Upper lobe of left lung (tissue), 6 donors: ENCODE measurements at places on chromosomes 16 and 17. TPM values are rescaled to one million over a fixed set of nuclear protein-coding genes. Genes with fewer than 3 reads are reported as not detected.
A peak's percentile ranks its signal among the peaks of the same experiment; 100 is the strongest.

- no peak for DNase-seq
These were observed 2.4 kb downstream of the ARHGDIA start for GRCh38 chr17:81868674-81869220.

The TBC1D3 gene
- not detected for total RNA-seq

The KRTAP29-1 gene
- not detected for total RNA-seq

The MON1B gene
- total RNA-seq: 41.2 TPM

The PFN1 gene
- 430 TPM for total RNA-seq

DNA sequence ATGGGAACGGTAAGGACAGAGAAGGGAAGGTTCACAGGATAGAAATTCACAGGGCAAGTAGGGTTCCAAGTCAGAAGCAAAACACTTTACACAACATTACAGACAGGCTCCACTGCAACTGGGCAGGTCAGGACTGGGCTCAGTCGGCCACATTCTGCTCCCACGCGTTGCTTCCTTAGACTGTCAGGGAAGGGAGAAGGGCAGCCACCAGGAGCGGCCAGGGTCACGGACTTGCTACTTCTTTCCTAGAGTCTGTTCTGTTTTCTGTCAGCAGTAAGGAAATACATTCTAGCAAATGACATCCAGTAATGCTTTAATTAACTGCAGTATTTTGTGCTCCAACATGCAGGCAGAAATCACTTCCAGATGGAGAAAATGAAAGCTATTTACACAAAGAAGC is 160.3 kb upstream of the RPH3AL start:
- DNase-seq: no peak

- no peak for DNase-seq
These were observed 5.2 kb downstream of the USP7 start for GRCh38 chr16:8958344-8959167.

DNA sequence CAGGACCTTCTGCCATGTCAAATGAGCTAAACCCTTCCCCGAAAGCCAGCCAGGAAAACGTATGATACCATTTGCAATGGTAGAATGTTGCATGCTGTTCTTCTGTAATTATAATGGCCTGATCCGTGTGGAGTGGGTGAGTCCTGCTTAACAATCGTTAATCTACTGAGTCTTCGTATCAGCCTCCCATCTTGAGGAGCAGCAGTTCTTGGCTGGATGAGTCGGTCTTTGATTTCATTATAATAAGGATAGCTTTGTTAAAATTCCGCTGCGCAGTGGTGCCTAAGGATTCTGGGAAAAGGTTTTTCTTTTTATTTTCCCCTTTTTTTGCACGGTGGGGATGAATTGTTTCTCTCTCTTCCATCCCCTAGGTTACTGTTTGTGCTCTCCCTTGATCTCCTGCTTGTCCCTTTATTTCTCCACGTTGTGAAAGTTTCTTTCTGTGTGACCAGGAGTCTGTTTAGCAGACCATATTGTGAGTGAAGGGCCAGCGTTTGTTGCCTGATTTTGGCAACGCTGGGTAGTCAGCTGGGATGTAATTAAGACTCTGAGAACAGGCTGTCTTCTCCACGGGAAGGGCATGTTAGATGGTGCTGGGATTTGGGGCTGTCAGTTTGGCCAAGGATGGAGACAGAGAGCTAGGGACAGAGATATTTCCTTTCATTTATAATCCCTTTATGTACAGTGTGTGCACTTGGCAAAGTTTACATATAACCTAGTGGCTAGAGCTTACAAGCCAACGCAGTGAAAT is 263.0 kb downstream of the FTO start:
- DNase-seq: no peak

The RAB11FIP4 gene
- total RNA-seq: 19.7 TPM

GRCh38 chr17:16155536-16155935 is 59.8 kb downstream of the NCOR1 start:
- DNase-seq: no peak

- DNase-seq: peak; percentile 91
These were observed 5.2 kb downstream of the ITGA3 start for GRCh38 chr17:50060951-50061712.

GRCh38 chr16:58507963-58508670 is 7.2 kb upstream of the SETD6 start:
- DNase-seq: no peak

DNA sequence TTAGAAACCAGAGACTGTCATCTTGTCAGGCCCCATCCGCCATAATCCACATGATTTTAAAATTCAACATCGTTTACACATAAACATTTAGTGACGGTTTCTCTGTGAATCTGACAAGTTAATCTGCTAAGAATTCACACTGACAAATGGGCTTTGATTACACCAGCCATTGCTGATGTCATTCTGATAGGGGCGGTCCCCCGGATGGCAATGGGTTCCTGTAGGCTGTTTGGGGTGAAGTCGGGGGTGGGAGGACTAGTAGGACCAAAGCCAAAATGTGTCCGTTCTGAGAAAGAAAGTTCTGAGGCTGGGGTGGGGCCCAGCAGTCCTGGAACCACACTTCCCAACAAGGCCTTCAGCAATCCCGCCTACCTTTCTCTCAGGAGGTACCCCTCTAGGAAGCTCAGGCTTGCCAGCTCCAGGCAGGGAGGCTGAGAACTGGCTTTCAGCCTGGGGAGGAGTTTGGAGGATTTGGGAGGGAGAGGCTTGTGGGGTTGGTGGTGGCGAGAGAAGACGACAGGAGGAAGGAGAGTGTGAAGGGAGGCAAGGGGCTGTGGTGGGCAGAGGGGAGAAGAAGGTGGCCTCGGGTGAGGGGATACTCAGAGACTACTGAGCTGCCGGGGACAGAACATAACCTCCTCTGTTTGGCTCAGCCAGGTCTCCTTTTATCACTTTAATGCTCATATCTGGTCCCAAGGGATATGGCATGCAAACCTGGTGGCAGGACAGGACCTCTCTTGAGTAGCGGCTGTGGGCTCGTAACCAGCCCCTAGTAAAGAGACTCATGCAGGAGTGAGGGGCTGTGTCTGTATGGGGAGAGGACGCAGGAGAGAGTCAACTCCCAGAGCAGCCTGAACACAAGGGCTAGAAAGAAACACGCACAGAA is 8.6 kb downstream of the HIC1 start:
- no peak for DNase-seq

- no peak for DNase-seq
These were observed 52.8 kb upstream of the ARHGAP44 start for GRCh38 chr17:12736526-12736925.

DNA sequence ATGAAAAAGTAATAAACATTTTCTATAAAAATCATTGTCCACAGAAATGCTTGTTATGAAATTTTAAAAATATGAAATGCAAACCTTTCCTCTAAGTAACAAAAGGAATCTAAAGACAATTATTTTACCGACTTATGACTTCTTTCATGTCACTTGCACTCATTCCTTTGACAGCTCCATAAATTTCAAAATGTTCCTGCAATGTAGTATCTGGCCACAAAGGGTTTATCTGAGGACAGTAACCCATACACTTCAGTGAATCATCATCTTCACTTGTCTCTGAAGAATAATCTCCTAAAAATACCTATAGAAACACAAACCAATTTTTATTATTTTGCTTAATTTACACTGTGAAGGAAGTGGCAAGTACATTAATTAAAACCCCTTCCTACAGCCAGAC is 25.6 kb upstream of the ABCA10 start:
- no peak for DNase-seq

GRCh38 chr17:81457917-81458555 is 54.6 kb downstream of the ACTG1 start:
- DNase-seq: no peak

The ABCC12 gene
- total RNA-seq: not detected

The CDH5 gene
- 54.5 TPM for total RNA-seq

DNA sequence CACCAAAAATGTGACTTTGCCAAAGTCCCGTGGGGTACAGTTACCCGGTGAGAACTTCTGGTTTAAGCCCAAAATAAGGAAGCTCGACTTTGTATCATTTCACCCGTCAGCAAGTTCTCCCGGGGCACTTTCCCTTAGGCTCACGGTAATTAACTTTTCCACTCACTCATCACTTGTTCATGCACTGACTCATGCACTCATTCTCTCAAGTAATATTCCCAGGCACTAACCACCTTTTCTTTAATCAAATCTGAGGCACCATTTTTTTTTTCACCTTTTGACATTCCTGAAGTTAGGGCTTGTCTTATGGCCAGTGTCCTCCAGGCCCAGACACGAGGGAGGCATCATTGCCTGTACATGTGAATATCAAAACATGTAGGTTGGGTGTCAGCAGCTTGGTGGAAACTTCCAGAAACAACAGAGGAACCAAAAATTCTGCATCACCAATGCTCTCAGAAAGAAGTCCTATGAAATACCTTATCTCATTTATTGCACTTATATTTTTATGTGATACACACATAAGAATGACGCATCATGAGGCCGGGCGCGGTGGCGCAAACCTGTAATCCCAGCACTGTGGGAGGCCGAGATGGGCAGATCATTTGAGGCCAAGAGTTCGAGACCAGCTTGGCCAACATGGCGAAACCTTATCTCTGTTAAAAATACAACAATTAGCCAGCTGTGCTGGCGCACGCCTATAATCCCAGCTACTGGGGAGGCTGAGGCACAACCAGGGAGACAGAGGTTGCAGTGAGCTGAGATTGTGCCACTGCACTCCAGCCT is 36.1 kb upstream of the ATP2C2 start:
- DNase-seq: peak; percentile 62

The ERCC4 gene
- total RNA-seq: 4.2 TPM

The NPIPA8 gene
- not detected for total RNA-seq

- DNase-seq: no peak
These were observed 290 bp downstream of the TLCD1 start for GRCh38 chr17:28725660-28726225.

The PRAC1 gene
- not detected for total RNA-seq

DNA sequence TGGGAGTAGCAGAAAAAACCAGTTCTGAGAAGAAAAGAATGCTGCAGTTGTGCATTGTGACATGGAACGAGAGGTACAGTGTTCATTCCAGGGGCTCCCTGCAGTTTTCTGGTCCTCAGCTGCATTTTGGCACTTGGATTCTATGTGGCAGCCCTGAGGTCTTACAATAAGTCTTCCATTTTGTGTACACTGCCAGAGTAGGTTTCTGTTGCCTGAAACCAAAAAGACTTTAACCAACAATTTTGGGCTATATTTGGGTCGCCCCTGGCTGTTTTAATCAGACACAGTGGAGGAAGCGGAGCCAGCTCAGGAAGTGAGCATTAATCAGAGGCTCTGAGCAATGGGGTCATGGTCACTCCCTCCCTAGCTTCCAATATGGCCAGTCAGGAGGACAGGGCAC is 15.7 kb downstream of the DYNLRB2 start:
- no peak for DNase-seq

DNA sequence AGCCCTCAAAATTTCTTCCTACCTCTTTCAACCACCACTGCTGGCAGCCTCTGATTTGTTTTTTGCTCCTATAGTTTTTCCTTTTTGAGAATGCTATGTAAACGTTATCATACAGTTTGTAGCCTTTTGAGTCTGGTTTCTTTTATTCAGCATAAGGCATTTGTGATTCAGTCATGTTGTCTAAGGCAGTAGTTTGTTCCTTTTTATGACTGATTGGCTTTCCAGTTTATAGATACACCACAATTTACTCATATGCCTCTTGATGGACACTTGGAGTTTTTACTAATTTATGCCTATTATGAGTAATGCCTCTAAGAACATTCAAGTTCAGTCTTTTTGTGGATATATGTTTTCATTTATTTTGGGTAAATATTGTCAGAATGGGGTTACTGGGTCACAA is 136.6 kb downstream of the CHD9 start:
- no peak for DNase-seq

The KRTAP2-2 gene
- total RNA-seq: not detected

DNA sequence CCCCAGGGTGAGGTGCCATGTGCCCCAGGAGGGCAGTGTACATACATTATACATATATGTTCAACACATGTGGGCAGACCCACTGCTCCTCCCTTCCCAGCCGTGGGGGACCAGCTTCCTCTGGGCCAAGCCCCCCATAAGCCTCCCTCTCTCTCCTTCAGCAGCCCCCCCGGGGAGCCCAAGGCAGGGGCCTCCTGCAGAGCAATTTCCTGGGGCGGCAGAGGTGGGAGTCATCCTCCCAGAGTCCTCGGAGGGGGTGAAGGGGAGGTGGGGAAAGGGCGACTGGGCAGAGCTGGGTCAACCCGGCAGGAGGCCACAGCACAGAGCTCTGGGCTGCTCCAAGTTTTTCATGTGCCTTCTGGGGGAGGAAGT is 235.1 kb downstream of the ZNF423 start:
- no peak for DNase-seq

- DNase-seq: peak; percentile 82
These were observed 9.3 kb upstream of the WBP2 start for GRCh38 chr17:75864448-75864871.

The IL17C gene
- not detected for total RNA-seq

DNA sequence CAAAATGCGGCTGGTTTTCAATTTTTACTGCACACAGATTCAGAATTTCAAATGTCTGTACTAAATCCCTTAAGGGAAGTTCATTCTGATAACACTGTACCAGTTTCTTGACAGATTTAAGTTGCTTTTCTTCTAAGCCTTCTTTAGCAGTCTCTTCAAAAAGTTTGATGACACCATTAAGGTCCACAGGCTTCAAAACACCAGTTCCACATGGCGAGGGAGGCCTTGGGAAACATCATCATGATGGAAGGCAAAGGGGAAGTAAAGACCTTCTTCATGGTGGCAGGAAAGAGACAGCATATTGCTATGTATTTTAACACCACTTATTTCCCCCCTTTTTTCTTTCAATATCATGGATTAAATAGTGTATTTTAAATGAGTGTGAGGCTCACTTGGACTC is 24.5 kb downstream of the NLRC5 start:
- DNase-seq: no peak
